Astrocyte (in vitro differentiated cells and primary cell): ENCODE measurements at places on chromosomes 16 and 17. TPM values are rescaled to one million over a fixed set of nuclear protein-coding genes. Genes with fewer than 3 reads are reported as not detected.
A peak's percentile ranks its signal among the peaks of the same experiment; 100 is the strongest.

DNA sequence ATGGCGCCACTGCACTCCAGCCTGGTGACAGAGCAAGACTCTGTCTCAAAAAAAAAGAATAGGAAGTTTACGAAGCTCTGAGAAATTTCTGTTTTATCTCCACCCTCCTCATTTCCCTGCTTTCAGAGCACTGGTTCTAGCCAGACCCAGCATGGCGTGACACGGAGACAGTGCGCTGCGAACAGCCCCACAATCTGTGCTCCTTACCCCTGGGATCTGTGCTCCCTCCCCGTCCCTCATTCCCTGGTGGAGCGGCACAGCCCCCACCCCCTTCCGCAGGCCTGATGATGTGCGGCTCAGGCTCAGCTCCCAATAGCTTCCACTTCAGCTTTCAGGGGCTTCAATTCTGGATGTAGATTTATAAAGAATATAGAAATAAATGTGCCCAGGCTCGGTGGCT is 56.1 kb upstream of the ENDOV start:
- peaks cover 29% of the 10 kb centered on the region for H3K36me3 ChIP-seq
- H3K4me1 ChIP-seq: no peaks in the 10 kb centered on the region
- no peak overlapping the region for H3K4me3 ChIP-seq

DNA sequence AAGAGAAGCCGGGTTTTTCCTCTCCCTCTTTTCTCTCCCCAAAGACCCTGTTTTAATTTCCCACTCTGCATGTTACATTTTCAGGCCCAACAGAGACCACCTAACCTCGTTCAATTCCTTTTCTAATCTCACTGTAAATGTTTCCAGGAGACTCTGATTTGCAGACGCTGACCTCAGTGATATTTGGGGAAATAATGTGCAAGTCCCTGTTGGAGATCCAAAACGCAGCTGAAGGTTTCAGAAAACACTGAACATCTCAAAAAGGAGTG is 386.6 kb downstream of the NPIPA8 start:
- H3K4me1 ChIP-seq: no peaks in the 10 kb centered on the region
- no peak for DNase-seq
- no peaks in the 10 kb centered on the region for H3K27me3 ChIP-seq
- H3K36me3 ChIP-seq: no peaks in the 10 kb centered on the region

GRCh38 chr17:67232441-67232840 is 12.6 kb downstream of the HELZ start:
- no peaks in the 10 kb centered on the region for H3K27me3 ChIP-seq
- DNase-seq: no peak

DNA sequence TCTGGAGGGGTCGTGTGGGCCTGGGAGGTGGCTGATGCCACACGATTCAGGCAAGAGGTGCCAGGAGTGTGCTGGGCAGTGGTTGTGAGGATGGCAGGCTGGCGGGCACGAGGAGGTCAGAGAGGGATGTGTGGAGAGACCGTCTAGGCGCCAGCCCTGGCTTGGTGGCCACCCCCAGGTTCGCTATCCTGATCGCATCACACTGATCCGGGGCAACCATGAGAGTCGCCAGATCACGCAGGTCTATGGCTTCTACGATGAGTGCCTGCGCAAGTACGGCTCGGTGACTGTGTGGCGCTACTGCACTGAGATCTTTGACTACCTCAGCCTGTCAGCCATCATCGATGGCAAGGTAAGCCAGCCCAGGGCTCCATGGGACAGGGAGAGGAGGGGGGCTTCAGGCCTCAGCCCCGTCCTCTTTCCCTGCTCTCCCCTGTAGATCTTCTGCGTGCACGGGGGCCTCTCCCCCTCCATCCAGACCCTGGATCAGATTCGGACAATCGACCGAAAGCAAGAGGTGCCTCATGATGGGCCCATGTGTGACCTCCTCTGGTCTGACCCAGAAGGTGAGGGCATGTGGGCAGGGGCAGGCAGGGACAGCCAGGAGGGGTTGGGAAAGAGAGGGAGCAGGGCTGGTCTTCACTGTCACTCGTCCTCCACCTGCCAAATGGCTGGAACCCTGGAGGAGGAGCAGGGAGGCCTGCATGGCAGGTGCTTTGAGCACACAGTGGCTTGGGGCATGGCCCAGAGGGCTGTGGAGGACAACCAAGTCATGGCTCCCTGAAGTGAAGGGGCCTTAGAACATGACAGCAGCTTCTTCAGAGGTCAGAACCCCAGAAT is 7.6 kb downstream of the PPP4C start:
- H3K4me3 ChIP-seq: no peak overlapping the region
- H3K27ac ChIP-seq: no peak overlapping the region
- H3K4me1 ChIP-seq: no peaks in the 10 kb centered on the region
- H3K27me3 ChIP-seq: no peaks in the 10 kb centered on the region
- peaks cover 16% of the 10 kb centered on the region for H3K36me3 ChIP-seq
- DNase-seq: no peak

DNA sequence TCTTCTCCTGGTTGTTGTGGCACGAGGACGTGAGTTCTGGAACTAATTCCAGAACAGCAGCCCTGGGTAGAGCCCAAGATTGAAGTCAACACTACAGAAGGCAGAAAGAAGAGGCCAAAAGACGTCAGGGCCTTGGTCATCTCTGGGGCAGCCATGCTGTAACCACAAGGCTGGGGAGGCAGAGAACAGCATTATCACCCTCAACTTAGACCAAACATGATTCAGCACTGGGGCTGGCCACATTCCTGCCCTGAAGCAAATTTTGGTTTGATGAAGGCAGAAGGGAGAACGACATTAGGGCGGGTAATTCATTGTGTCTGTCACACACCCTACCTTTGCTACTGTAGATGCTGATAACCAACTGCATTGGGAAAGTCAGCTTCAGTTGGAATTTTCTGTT is 9.7 kb upstream of the ALOX15B start:
- H3K27me3 ChIP-seq: peaks cover 26% of the 10 kb centered on the region
- H3K4me1 ChIP-seq: no peaks in the 10 kb centered on the region
- no peak overlapping the region for H3K4me3 ChIP-seq

GRCh38 chr17:44307387-44308186 is 814 bp upstream of the RUNDC3A start:
- H3K4me1 ChIP-seq: peaks cover 3% of the 10 kb centered on the region
- no peak overlapping the region for H3K4me3 ChIP-seq
- H3K27ac ChIP-seq: no peak overlapping the region
- H3K36me3 ChIP-seq: no peaks in the 10 kb centered on the region
- DNase-seq: peak; percentile 10
- peaks cover 21% of the 10 kb centered on the region for H3K27me3 ChIP-seq

DNA sequence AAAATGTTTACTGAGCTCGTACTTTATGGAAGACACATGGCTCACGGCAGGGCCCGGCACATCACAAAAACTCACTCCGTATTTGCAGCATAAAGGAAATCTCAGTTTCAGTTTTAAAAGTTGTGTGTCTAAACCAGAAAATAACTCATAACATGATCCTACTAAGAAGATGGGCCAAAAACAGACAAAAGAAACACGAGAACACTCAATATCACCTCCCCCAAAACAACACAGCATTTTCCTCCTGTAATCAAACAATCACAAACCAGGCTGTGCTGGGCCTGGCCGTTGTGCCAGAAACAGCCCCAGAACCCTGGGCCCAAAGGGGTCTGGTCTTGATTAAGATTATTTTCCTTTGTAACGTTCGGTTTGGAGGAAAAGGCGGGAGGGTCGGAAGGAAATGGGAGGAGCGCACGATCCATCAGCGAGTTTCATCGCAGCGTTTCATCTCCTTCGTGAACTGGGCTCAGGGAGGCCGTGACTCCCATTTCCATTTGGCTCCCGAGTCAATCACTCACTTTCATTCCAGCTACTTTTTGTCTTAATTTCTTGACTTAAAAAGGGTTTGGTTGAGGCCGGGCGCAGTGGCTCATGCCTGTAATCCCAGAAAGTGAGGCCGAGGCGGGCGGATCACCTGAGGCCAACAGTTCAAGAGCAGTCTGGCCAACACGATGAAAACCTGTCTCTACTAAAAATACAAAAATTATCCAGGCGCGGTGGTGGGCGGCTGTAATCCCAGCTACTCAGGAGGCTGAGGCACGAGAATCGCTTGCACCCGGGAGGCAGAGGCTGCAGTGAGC is 61.4 kb downstream of the NXN start:
- no peak for DNase-seq
- H3K36me3 ChIP-seq: peaks cover 3% of the 10 kb centered on the region
- H3K4me3 ChIP-seq: no peak overlapping the region
- no peak overlapping the region for H3K27ac ChIP-seq
- peaks cover 8% of the 10 kb centered on the region for H3K4me1 ChIP-seq

- DNase-seq: peak; percentile 84
- no peaks in the 10 kb centered on the region for H3K36me3 ChIP-seq
- H3K4me3 ChIP-seq: no peak overlapping the region
- H3K27me3 ChIP-seq: no peaks in the 10 kb centered on the region
These were observed 168.5 kb upstream of the RPH3AL start for GRCh38 chr17:521183-521525.

DNA sequence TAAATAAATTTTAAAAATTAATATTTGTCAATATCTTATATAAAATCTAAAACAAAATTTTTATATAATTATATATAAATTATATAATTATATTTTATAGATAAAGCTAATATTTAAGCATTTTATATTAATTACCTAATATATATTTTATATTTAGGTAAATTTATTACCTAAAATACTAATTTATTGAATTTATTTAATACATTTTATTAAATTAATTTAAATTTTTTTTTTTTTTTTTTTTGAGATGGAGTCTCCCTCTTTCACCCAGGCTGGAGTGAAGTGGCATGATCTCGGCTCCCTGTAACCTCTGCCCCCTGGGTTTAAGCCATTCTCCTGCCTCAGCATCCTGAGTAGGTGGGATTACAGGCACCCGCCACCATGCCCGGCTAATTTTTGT is 22.4 kb downstream of the ATAD5 start:
- H3K27me3 ChIP-seq: no peaks in the 10 kb centered on the region
- no peak for DNase-seq
- H3K4me1 ChIP-seq: no peaks in the 10 kb centered on the region

GRCh38 chr16:83842756-83843507 is 35.2 kb downstream of the HSBP1 start:
- no peak overlapping the region for H3K27ac ChIP-seq
- H3K27me3 ChIP-seq: no peaks in the 10 kb centered on the region
- H3K4me3 ChIP-seq: no peak overlapping the region
- no peak for DNase-seq
- H3K36me3 ChIP-seq: no peaks in the 10 kb centered on the region

GRCh38 chr17:75406222-75406615 is 741 bp upstream of the GRB2 start:
- peak overlapping the region; percentile 45 for H3K4me3 ChIP-seq
- DNase-seq: no peak
- H3K27ac ChIP-seq: no peak overlapping the region
- no peaks in the 10 kb centered on the region for H3K36me3 ChIP-seq
- H3K4me1 ChIP-seq: peaks cover 7% of the 10 kb centered on the region

DNA sequence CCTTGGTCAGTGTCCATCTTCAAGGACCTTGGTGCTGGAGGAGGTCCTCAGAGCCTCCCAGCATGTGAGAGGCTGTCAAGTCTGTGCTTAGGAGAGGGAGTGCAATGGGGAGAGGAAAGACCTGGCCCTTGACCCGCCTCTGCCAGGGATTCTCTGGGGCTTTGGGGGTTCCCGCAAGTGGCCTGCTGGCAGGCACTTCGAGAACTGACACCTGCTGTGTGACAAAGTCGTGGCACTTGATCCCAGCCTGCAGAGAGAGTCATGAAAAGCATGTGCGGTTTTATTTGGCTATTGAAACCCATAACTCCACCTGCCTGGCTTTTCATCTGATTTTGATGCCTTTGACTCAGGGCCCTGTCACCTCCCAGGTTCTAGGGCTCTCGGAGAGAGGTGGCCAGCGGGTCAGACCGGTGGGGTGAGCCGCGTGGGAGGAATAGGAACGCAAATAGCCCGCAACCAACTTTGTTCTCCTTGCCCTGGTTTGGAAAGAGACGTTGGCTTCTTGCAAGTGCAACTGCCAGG is 42.8 kb upstream of the GSE1 start:
- peak overlapping the region; percentile 10 for H3K27ac ChIP-seq
- DNase-seq: no peak
- H3K4me3 ChIP-seq: no peak overlapping the region
- H3K27me3 ChIP-seq: no peaks in the 10 kb centered on the region

- H3K36me3 ChIP-seq: no peaks in the 10 kb centered on the region
- H3K27me3 ChIP-seq: no peaks in the 10 kb centered on the region
- H3K27ac ChIP-seq: no peak overlapping the region
- H3K4me1 ChIP-seq: no peaks in the 10 kb centered on the region
These were observed 33.9 kb upstream of the GCSH start for GRCh38 chr16:81130126-81130525.

DNA sequence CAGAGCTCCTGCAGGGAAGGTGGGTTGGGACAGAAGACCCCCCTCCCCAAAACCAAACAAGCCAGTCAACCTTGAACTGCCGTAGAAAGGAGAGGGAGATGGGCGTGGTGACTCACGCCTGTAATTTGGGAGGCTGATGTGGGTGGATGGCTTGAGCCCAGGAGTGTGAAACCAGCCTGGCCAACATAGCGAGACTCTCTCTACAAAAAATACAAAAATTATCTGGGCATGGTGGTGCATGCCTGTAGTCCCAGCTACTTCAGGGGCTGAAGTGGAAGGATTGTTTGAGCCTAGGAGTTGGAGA is 42.1 kb downstream of the NT5M start:
- H3K27me3 ChIP-seq: no peaks in the 10 kb centered on the region
- no peaks in the 10 kb centered on the region for H3K4me1 ChIP-seq
- DNase-seq: no peak
- no peak overlapping the region for H3K4me3 ChIP-seq

DNA sequence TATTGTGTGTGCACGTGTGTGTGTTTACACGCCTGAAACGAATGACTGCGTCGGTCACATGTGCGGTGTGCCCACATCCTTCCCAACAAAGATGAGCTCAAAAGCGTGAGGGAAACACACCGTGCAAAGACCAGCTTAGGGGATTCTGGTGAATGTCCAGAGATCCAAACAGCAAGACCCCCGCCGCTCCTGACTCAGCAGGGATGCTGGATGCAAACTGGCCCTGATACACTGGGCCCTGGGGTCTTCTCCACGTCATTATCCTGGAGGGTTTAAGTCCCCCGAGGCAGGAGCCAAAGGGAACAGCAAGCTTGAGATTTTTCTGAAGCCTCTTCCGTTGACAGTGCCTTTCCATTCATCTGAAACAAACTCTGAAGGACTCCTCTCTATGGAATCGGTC is 59.2 kb downstream of the TBC1D16 start:
- H3K36me3 ChIP-seq: peaks cover 3% of the 10 kb centered on the region
- H3K4me3 ChIP-seq: no peak overlapping the region
- no peak overlapping the region for H3K27ac ChIP-seq
- peaks cover 6% of the 10 kb centered on the region for H3K4me1 ChIP-seq
- H3K27me3 ChIP-seq: no peaks in the 10 kb centered on the region

- no peak overlapping the region for H3K27ac ChIP-seq
- DNase-seq: peak; percentile 56
- no peaks in the 10 kb centered on the region for H3K27me3 ChIP-seq
- peaks cover 3% of the 10 kb centered on the region for H3K36me3 ChIP-seq
- H3K4me1 ChIP-seq: peaks cover 9% of the 10 kb centered on the region
- H3K4me3 ChIP-seq: no peak overlapping the region
These were observed 31.0 kb downstream of the PSMD12 start for GRCh38 chr17:67335245-67335835.

- peaks cover 9% of the 10 kb centered on the region for H3K4me1 ChIP-seq
- no peaks in the 10 kb centered on the region for H3K27me3 ChIP-seq
- H3K27ac ChIP-seq: no peak overlapping the region
These were observed 336 bp upstream of the BMERB1 start for GRCh38 chr16:15434079-15434424.

- no peaks in the 10 kb centered on the region for H3K4me1 ChIP-seq
- no peak overlapping the region for H3K4me3 ChIP-seq
- H3K36me3 ChIP-seq: no peaks in the 10 kb centered on the region
- H3K27ac ChIP-seq: no peak overlapping the region
These were observed 56.6 kb downstream of the ESRP2 start for GRCh38 chr16:68179196-68179795.

Gene VPS35L
- total RNA-seq: 45.0 and 51.0 TPM in 2 replicates

Gene ASPHD1
- total RNA-seq: 43.3 and 44.8 TPM in 2 replicates

Gene WSCD1
- 3.9 and 5.1 TPM in 2 replicates for total RNA-seq

Gene NOTUM
- total RNA-seq: 0.89 and 1.7 TPM in 2 replicates

Gene SPIRE2
- total RNA-seq: 2.6 and 3.2 TPM in 2 replicates

Gene SPSB3
- total RNA-seq: 21.8 and 23.3 TPM in 2 replicates

Gene GGA3
- total RNA-seq: 25.3 and 28.5 TPM in 2 replicates

Gene CCT6B
- 2.1 and 2.6 TPM in 2 replicates for total RNA-seq

Gene CCL1
- total RNA-seq: not detected in 2 replicates

Gene BCL6B
- not detected in 2 replicates for total RNA-seq
